Fibroblast of skin of left quadriceps (primary cell): ENCODE measurements at places on chromosomes 4 and X.

DNA sequence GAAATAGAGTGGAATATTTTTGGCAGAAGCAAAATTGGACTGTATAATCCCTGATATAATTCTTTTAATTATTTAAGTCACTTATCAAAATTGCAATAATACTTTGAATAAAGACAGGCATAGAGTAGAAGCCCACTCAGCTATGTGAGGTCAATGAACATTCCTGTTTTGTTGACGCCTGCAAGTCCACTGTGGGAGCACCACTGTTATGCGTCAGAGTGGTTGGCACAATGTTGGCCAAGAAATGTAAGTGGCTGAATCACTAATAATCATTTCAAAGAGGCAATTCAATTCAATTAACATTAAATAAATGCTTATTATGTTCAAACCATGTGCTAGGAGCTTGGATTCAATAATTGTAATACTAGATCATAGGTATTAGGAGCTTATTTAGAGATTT is 221.0 kb downstream of the SPCS3 start:
- DNase-seq = no peak

DNA sequence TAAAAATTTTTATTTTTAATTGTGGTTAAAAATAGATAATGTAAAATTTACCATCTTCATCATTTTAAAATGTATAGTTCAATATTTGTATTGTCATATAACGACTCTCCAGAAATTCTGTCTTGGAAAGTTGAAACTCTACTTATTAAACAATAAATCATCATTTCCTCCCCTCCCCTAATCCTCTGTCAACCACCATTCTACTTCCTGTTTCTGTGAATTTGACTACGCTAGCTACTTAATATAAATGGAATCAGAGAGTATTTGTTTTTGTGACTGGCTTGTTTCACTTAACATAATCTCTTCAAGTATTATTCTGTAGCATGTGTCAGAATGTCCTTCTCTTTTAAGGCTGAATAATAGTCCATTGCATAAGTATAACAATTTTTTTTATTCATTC is 729.0 kb upstream of the AADAT start:
- no peak for DNase-seq

DNA sequence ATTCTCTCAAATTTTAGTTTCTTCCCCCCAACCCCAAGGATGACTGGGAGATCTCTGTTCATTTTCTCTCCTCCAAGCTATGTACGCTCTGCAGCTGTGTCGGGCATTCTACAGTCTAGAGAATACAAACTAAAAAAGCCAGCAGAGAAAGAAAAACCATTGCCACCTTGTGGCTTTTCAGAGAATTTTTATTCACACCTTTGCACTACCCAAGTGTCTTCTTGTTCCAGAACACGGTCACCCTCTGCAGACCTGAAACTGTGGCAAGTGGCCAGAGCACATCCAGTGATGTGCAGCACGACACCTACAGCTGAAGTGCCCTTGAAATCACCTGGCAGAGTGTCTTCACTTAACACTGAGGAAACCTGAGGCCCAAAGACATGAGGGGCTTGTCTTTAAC is 68.6 kb downstream of the CHST7 start:
- DNase-seq = no peak

DNA sequence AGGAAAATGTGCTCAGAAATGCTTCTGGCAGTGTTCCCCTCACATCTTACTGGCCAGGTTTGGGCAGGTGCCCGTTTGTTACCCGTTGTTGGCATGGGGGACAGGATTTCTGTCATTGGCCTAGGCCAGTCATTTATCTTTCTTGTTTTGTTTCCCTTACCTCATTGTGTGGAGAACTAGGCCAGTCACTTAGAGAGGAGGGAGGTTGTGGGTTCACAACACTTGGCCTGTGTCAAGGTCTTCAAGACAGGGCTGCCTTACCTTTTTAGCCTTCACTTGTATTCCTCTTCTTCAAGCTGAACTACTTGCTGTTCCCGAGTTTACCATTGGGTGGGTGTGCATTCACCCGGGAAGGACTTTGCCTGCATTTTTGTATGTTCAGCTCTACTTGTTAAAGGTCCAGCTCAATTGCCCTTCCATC is 17.7 kb downstream of the SNX25 start:
- DNase-seq = no peak

DNA sequence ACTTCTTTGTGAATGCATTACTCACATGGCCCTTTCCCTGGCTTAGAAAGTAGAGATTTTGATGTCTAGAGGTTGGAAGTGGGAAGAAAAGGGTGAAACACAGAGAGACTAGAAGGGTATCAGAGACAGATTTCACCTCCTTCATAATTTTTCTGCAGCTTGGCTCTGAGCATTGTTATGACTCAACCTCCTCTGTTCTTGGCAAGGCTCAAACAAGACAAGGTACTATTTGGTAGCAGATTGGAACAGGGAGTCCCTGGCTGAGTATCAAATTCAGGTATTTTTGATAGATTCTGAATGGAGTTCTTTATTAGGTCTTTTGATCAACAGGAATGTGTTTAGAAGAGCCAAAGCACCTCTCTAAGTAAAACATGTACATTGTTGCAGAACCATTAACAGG is 146.3 kb upstream of the CHRDL1 start:
- DNase-seq = no peak

- DNase-seq = no peak
These were observed 736.7 kb upstream of the INTU start for GRCh38 chr4:126895988-126896570.

DNA sequence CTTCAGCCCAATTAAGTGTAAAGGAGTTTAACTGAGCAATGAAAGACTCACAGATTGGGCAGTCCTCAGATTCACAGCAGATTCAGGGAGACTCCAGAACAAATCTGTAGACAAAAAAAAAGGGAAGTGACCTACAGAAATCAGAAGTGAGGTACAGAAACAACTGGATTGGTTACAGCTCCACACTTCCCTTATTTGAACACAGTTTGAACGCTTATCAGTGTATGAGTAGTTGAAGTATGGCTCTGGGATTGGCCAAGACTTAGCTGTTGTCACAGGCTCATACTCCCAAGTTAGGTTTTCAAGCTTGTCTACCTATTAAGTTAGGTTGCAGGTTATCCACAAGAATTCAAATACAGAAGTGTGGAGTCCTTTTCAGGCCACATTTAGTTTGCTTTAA is 112.4 kb upstream of the ELOVL6 start:
- DNase-seq = no peak

DNA sequence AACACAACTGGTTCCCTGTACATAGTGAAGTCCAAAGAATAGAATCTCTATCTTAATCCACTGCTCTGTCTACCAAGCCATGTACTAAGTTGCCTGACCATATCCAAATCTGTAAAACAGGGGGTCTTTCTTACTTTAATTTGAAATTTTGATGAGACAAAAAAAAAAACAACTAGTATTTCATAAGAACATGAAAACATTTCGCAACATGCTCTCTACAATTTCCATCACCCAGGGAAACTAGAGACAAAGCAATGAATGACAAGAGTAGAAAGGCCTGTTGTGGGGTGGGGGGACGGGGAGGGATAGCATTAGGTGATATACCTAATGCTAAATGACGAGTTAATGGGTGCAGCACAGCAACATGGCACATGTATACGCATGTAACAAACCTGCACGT is 279.9 kb downstream of the PPP3CA start:
- DNase-seq = no peak

- DNase-seq = no peak
These were observed 397.5 kb downstream of the GPM6A start for GRCh38 chr4:175414602-175415001.

DNA sequence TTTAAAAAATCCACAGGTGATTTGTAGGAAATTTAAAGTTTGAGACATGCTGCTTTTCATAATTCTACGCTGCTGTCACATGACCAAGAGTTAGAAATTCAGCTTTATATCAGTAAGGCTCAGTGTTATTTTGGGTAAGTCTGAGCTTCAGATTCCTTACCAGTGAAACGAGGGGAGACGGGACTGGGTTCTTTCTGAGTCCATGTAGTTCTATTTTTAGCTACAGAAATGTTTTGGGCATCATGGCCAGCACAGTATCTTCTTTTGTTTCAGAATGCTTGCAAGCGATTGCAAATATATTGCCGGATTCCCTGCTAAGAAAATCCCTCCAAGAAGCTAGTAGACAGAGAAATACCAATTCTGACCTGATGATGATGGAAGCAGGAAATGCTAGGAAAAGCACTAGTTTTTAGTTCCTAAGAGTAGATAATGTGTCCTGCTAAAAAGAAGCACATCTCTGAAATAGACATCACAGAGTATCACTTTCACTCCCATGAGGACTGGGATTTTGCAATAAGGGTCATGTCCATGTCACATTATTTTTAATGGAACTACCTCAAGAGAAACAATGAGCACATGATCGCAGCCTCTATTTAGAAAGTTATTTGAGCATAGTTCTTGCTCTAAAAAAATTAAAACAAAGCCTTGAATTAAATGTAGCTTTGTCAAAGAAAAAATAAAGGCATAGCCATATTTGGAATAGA is 10.9 kb downstream of the ATP1B4 start:
- no peak for DNase-seq

GRCh38 chrX:38799995-38800580 is 1.2 kb upstream of the MID1IP1 start:
- DNase-seq = no peak

- no peak for DNase-seq
These were observed 29.8 kb downstream of the LDB2 start for GRCh38 chr4:16868674-16869073.

GRCh38 chrX:45735571-45735970 is 534.9 kb upstream of the DIPK2B start:
- DNase-seq = no peak

- no peak for DNase-seq
These were observed 143.1 kb downstream of the BTC start for GRCh38 chr4:74651198-74651597.

DNA sequence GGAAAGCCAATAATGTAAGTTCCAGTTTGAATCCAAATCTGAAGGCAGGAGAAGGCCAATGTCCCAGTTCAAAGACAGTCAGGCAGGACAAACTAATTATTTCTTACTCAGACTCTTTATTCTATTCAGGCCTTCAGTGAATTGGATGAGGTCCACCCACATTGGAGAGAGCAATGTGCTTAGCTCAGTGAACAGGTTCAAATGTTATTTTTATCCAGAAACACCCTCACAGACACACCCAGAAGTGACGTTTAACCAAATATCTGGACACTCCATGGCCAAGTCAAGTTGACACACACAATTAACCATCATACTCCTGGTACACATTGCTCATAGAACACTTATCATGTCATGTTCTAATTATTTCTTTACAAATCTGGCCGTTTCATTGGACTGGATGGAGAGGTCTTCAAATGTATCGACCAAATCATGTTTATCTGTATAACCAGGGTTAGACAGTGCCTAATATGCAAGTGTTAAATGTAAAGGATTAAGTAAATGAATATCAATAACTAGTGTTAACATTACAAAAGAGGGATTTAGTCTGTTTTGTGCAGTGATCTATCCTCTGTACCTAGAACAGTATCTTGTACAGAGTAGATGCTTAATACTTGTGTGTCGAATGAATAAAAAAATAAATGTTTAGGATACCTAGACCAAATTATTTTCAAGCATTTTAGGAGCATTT is 27.1 kb upstream of the XK start:
- no peak for DNase-seq

DNA sequence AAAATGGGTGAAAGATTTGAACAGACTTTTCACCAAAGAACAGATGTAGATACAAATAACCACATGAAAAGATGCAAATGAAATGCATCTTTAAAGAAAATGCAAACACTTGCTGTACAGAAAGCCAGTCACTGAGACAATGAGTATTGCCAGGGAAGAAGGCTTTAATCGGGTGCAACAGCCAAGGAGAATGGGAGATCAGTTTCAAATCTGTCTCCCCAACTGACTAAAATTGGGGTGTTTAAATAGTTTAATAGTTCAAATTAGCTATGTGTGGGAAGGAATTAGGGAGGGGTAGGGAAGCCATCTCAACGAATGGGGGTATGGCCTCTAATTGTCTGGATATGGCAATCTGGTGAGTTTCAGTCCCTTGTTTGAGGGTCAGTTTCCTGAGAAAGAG is 295.4 kb downstream of the PTTG2 start:
- no peak for DNase-seq

- DNase-seq = no peak
These were observed 7.3 kb downstream of the NKX1-1 start for GRCh38 chr4:1398681-1399507.

DNA sequence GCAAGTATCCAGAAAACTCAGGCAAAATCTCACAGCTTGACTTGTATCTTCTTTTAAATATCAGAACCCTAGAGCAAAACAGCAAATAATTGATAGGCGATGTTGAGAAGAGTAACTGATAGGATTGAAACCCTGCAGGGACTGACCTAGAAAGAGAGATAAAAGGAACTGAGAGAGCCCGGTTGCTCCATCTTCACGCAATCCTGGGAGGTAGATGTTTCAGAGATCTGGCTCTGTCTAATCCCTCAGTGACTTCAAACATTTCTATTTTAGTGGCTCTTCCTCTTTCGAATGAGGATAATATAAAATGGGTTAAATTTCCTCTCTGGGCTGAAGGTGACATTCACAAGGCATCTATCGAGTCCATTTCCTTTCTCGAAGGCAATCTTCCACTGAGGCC is 39.3 kb upstream of the RPL34 start:
- no peak for DNase-seq

GRCh38 chr4:172055046-172055445 is 241.8 kb downstream of the GALNTL6 start:
- DNase-seq = no peak

- DNase-seq = no peak
These were observed 4.1 kb upstream of the PGRMC1 start for GRCh38 chrX:119231936-119232445.

GRCh38 chrX:80306007-80306406 is 114.2 kb upstream of the TENT5D start:
- no peak for DNase-seq

GRCh38 chrX:124239324-124239723 is 93.1 kb upstream of the TEX13D start:
- no peak for DNase-seq

GRCh38 chrX:146887020-146887419 is 72.5 kb upstream of the CXorf51A start:
- DNase-seq = no peak

- no peak for DNase-seq
These were observed 283.8 kb upstream of the IL1RAPL1 start for GRCh38 chrX:28303486-28303885.

DNA sequence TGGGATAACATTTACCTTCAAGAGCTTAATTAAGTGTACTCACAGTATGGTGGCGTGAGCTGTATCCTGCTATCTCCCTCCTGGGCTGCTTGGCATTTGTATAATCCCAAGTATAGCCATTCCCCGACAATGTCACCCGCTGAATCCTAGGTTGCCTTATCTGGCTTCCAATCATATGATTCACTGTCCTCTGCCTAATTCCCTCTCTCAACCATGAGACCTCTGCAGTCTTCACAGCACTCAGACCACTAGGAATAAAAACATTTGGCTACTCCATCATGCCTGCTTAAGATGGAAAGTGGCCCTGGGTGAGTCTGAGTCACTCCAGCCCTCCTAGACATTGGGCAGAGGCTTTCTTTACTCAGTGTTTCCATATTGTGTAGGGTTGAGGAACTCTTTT is 28.9 kb upstream of the WDFY3 start:
- DNase-seq = no peak

DNA sequence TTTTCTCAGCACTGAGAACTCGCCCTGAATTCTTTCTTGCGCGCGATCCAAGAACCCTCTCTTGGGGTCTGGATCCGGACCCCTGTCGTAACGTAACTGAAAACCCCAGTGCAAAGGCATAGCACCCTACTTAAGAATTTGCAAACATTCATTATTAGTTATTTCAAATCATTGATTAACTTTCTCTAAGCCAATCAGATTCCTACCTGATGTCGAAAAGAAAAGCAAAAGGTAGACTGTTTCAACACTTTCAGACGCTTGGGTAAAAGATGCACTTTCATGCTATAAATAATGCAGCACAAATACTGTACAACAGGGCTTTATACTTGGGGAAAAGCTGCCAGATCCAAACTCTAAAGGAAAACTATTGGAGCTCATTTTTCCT is 817 bp upstream of the WDR19 start:
- DNase-seq = no peak
